Activated T-helper 1 cell treated with anti-CD3 and anti-CD28 coated beads, Interleukin-12 subunit alpha, Interleukin-12 subunit beta, Interleukin-2, Interleukin-4 antibody, amounts not matched to agents 30 ng/mL and 10 ng/mL and 1 ng/mL, durations not matched to agents 14 hours and 24 hours and 36 hours (primary cell): ENCODE measurements at places on chromosomes 1 and 21. TPM values are rescaled to one million over a fixed set of nuclear protein-coding genes. Genes with fewer than 3 reads are reported as not detected.

- H3K4me1 ChIP-seq, result peaks cover 16% of the 10 kb centered on the region
- H3K4me3 ChIP-seq, result peak overlapping the region; percentile 16
- H3K27me3 ChIP-seq, result no peaks in the 10 kb centered on the region
- peaks cover 4% of the 10 kb centered on the region for H3K36me3 ChIP-seq
Observed at GRCh38 chr1:5329068-5329739, 663.0 kb downstream of the NPHP4 start.

- H3K4me1 ChIP-seq, result no peaks in the 10 kb centered on the region
- H3K27me3 ChIP-seq, result peaks cover 2% of the 10 kb centered on the region
- no peak overlapping the region for H3K27ac ChIP-seq
- H3K4me3 ChIP-seq, result no peak overlapping the region
- H3K36me3 ChIP-seq, result no peaks in the 10 kb centered on the region
Observed at GRCh38 chr1:60065199-60065598, 8.4 kb downstream of the C1orf87 start.

DNA sequence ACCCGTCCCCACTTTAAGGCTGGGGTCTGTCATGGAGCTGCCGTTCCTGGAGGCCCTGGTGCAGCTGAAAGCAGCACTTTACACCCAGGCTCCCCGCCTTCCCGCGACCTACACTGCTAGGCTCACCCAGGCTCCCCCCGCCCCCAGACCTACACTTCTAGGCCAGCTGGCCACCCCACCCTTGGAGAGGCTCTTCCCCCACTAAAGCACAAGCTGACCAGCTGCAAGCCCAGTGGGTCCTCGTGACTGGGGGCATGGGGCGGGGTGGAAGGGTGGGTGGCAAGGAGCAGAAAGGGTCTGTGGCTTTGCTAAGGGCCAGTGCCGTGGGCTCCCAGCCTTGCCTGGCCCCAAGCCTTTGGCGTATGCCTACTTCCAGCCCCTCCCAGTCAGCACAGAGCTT, 9.7 kb upstream of the ARHGEF16 start:
- H3K27me3 ChIP-seq, result no peaks in the 10 kb centered on the region
- H3K36me3 ChIP-seq, result no peaks in the 10 kb centered on the region
- no peak for DNase-seq

GRCh38 chr21:34571994-34572393, 42.9 kb downstream of the RCAN1 start:
- no peak overlapping the region for H3K27ac ChIP-seq
- H3K36me3 ChIP-seq, result peaks cover 3% of the 10 kb centered on the region
- no peaks in the 10 kb centered on the region for H3K4me1 ChIP-seq
- no peak overlapping the region for H3K4me3 ChIP-seq
- DNase-seq, result no peak

Gene DYNLT5
- not detected in 2 replicates for total RNA-seq

Gene CALML6
- total RNA-seq, result 0.36 and 0.51 TPM in 2 replicates

Gene DYNLT4
- total RNA-seq, result 0.44 TPM in 1 of 2 replicates, not detected in the other

DNA sequence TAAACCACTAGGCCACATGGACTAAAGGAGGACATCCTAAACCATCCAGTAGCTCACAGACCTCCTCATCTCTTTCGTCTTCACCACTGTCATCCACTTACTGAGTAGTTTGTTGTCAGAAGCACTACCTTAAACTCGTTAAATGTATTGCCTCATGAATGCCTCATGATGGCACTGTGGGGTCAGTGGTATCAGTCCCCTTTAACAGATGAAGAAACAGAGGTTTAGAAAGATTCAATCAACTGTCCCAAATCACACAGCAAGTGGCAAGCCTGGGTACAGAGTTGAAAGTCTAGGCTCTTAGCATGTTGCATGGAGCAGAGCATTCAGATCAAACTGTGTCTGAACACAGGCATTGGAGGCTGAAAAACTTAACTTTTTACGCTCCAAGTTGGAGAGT, 183.6 kb upstream of the KIAA0040 start:
- no peak for DNase-seq
- peaks cover 3% of the 10 kb centered on the region for H3K27me3 ChIP-seq
- H3K36me3 ChIP-seq, result no peaks in the 10 kb centered on the region
- H3K4me1 ChIP-seq, result no peaks in the 10 kb centered on the region
- H3K4me3 ChIP-seq, result no peak overlapping the region

Gene MYOG
- not detected in 2 replicates for total RNA-seq

Gene BNIPL
- total RNA-seq, result 0.70 and 0.73 TPM in 2 replicates

- no peaks in the 10 kb centered on the region for H3K27me3 ChIP-seq
- H3K4me1 ChIP-seq, result peaks cover 51% of the 10 kb centered on the region
Observed at GRCh38 chr1:150560576-150561253, 11.5 kb downstream of the ADAMTSL4 start.

- H3K27ac ChIP-seq, result peak overlapping the region; percentile 57
- DNase-seq, result no peak
- peak overlapping the region; percentile 6 for H3K4me3 ChIP-seq
- H3K36me3 ChIP-seq, result peaks cover 45% of the 10 kb centered on the region
- H3K27me3 ChIP-seq, result peaks cover 2% of the 10 kb centered on the region
Observed at GRCh38 chr1:84570436-84571149, 3.6 kb downstream of the CTBS start.

GRCh38 chr1:224617410-224618355, 1.6 kb downstream of the CNIH3 start:
- DNase-seq, result no peak
- H3K4me1 ChIP-seq, result peaks cover 34% of the 10 kb centered on the region
- H3K36me3 ChIP-seq, result peaks cover 6% of the 10 kb centered on the region
- peak overlapping the region; percentile 76 for H3K4me3 ChIP-seq
- H3K27me3 ChIP-seq, result peaks cover 72% of the 10 kb centered on the region

DNA sequence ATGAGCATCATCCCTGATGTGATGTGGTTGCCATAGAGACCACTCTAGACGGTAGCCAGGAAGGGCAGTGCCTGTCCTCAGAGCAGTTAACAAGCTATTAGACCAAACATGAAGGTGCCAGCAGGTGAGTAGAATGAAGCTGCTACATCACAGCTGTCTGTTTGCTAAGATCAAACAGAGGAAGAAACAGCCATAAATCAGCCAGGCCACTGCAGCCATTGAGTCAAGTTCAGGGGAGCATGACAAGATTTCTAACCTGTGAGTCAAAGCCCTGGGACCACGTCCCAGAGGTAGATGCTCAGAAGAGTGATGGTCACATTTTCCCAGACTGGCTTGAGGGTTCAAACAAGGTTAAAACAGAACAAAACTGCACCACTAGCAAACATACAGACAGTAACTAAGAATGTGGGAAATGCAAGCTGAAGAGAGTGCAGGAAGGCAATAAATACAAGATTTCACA, 450.6 kb upstream of the DAB1 start:
- no peak overlapping the region for H3K27ac ChIP-seq
- H3K27me3 ChIP-seq, result peaks cover 1% of the 10 kb centered on the region
- DNase-seq, result no peak
- H3K36me3 ChIP-seq, result no peaks in the 10 kb centered on the region

DNA sequence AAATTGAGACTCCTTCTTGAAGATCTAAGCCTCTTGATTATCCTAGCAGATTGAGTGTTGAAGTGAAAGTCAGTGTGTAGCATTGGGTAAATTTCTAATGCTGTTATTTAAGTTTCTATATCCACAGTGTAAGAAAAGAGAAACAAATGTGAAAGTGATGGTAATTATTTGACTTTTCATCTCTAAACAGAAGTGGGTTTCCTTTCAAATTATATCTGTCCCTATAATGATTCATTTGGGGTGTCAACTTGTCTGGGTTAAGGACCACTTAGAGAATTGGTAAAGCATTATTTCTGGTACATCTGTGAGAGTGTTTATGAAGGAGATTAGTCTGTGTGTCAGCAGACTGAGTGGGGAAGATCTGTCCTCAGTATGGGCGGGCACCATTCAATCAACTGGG, 133.0 kb upstream of the HMCN1 start:
- no peak for DNase-seq
- peaks cover 2% of the 10 kb centered on the region for H3K4me1 ChIP-seq
- no peak overlapping the region for H3K4me3 ChIP-seq
- H3K27me3 ChIP-seq, result no peaks in the 10 kb centered on the region
- H3K27ac ChIP-seq, result no peak overlapping the region
